ENCODE measurements at places on chromosomes 4 and X. TPM values are rescaled to one million over a fixed set of nuclear protein-coding genes. Genes with fewer than 3 reads are reported as not detected.

GRCh38 chr4:92254767-92255442, 48.9 kb upstream of the GRID2 start:
- no peak for ATAC-seq

DNA sequence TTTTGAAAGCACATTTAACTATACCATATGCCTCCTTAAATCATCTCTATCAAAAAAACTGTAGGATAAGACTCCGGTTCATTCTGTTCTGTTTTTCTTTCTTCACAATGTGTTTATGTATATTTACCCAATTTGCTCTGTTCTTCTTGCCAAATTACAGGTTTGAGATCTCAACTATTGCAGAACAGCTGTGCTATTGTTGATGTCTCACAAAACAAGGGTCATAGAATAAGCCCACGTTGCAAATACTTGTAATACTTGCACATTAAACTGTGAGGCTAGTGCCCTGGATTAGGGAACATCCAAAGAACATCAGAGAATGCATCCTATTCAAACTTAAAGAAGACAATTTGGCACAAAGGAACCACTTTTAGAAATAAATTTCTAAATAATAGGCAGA, 45.4 kb downstream of the ANTXR2 start:
- ATAC-seq = no peak

DNA sequence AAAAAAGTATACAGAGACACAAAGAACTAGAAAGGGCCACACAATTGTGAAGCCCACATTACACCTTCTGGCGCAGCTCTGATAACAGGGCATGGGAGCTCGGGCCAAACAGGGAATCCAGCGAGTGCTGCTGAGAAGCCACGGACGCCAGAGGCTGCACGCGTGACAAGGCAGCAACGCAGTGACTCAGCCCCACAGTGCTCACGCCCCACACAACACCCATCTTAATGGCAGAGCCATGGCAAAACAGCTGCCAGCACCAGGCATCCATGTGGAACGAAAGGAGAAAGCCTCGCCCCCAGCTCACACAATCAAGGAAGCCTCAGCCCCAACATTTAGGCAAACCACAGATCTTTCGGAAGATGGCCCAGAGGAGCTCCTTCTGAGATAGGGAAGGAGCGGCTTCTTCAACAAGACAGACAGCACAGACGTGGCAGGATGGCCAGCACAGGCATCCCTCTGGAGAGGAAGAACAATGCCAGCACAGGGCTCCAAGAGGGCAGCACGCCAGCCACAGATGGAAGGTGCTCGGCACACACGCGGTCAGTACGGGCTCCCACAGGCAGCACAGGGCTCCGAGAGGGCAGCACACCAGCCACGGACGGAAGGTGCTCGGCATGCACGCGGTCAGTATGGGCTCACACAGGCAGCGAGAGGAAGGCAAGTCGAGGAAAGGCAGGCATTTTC, 33.1 kb downstream of the GAK start:
- no peak for ATAC-seq

Gene RNF212
- 3.2 TPM for total RNA-seq
